ENCODE measurements at places on chromosomes 16 and 17.

- DNase-seq = no peak
Observed at GRCh38 chr17:17041018-17041521, 1.2 kb upstream of the MPRIP start.

DNA sequence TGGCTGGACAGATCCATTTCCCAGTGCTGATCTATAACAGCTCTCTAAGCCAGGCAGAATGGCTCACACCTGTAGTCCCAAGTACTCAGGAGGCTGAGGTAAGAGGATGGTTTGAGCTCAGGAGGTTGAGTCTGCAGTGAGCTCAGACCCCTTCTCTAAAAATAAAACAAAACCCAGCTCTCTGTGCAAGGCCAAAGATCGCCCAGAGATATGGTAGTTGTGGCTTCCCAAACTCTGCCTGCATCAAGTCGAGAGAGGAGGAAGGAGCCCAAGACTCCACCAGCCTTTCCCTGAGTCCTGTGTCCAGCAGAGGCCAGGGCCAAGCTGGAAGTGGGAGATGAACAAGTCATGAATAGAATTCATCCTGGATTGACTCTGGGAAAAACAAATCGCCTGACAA, 88.8 kb downstream of the TMEM132E start:
- no peak for DNase-seq

GRCh38 chr16:24589997-24590396, 50.6 kb downstream of the RBBP6 start:
- no peak for DNase-seq

DNA sequence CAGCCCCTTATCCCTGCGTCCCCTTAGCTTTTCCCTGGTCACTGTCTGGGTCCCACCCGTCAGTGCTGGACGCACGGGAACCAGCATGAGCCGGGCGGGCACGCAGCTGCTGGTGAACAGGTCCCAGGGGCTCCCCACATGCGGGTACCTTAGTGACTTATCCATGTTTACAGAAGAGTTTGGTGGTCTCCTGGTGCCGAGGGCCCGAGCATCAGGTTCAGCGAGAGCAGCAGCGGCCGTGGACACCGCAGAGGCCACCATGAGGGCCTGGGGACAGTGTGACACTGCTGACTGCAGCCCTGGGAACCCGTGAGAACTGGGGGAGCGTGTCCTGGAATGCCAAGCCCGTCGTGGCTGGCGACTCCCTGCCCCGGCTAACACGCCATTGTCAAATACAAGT, 6.5 kb downstream of the CD7 start:
- no peak for DNase-seq

DNA sequence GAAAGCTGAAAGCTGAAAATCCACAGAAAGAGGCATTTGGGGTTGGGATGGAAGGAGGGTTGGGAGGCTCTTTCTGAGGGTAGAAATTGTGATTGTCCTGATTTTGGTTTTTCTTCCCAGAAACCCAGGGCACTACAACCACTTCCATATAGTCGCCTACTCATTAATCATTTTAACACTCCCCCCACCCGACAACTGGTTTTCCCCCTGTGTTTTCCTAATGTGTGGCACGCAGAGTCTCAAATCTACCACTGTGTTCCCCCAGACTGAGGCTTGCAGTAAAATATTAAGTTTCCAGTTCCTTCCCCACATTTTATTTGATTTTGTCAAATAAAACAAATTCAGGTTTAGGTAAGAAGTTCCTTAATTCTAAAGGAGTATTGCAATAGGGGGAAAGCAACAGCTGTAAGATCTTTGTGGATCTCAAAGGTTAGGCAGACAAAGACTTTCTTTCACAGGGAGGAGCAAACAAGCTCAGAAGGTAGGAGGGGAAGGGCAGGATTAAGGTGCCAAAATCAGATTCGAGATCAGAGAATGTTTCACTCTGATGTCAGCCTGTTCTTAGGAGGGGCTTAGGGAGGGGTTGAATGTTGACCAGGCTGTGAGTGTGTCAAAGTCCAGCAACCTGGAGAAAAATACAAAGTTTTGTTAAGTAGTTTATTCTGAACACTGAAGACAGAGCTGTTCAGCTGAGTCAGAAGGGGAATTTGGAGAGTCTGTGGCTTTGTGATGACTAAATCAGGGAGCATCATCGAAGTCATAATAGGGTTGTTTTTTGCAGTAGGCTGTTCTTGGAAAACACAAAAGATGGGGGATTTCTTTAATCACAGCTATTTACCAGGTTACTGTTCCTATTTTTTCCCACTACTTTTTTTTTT, 3.6 kb downstream of the ZNF267 start:
- DNase-seq = peak; percentile 82
